ENCODE measurements at places on chromosomes 11 and 22. TPM values are rescaled to one million over a fixed set of nuclear protein-coding genes. Genes with fewer than 3 reads are reported as not detected.

The SLC22A8 gene
- total RNA-seq = not detected

The PDE3B gene
- total RNA-seq = not detected

DNA sequence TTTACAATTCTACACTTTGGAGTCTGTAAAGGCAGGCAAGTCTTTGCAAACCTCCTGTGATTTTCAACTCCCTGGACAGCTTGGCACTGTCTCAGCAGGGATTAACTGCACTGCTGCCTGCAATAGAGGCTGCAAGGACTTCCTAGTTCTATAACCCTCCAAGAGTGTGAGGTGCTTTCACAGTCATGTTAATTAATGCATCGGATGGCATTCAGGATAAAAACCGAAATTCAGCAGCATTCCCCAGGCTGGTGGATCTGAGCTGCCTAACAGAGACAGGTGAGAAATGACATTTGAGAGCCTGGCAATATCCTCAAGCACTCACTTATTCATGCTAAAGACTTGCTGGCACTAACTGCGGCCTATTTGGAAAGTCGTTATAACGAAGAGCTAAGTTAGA lies 85.0 kb downstream of the LARGE1 start:
- no peak for DNase-seq

DNA sequence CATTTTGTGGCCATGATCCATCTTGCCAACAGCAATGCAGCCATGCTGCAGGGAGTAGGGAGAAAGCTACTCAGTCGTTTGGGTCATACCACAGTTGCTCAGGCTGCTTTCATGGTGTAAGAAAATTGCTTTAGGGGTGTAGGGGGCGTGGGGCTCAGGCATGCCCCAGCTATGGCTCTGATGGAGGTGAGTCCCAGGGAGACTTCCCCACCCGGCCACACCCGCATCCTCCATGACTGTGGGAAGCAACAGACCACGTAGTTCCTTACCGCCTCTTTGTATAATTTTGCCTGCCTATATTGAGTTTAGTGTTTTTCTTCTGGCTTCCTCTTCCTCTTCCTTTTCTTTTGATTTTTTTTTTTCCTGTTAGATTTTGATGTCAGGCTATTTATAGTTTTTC lies 58.8 kb downstream of the SPECC1L start:
- no peak for DNase-seq

Measured in HT1080 (cell line).